ENCODE measurements at places on chromosomes 5 and 9. TPM values are rescaled to one million over a fixed set of nuclear protein-coding genes. Genes with fewer than 3 reads are reported as not detected.

Gene SSBP2
- total RNA-seq: 110 TPM

Gene HSPA4
- 55.4 TPM for total RNA-seq

Gene ZNF300
- total RNA-seq: 4.6 TPM

Gene PPIC
- 33.1 TPM for total RNA-seq

Gene IL7R
- total RNA-seq: 10.1 TPM

Gene CSF1R
- 24.1 TPM for total RNA-seq

Gene ARL14EPL
- not detected for total RNA-seq

Gene POU5F2
- total RNA-seq: 6.2 TPM

Gene RLN1
- total RNA-seq: 0.48 TPM

Gene TRPM6
- total RNA-seq: 0.80 TPM

Gene PNPLA7
- total RNA-seq: 17.7 TPM

Gene GPRIN1
- total RNA-seq: 1.2 TPM

DNA sequence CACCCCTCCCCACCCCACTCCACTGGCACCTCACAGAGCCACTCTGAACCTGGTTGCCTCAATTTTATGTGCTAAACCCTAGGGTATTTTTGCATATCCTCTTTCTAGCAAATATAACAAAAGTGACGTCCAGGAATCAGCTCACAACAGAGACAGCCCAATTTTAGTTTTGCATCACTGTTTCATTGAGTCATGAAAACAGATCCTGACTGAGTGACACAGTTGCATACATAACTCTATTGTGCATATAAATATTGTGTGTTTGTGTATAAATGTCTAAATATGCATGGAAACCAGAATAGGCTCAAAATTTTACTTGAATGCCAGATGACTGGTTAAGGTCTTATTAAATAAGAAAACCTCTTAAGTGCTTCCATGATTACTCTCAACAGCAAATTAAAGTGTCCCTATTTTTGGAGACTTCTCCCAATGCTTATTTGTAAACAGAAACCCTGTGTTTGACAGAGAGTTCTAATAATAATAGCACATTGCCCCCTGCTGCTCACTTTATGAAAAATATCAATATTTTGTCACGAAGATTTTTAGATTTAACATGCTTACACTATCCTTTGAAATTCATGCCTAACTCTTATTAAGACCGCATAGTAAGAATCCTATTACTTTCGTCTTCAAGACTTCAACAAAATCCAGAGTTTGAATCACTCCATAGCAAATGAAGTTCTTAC, 75.5 kb upstream of the PRRC1 start:
- no peak for DNase-seq

DNA sequence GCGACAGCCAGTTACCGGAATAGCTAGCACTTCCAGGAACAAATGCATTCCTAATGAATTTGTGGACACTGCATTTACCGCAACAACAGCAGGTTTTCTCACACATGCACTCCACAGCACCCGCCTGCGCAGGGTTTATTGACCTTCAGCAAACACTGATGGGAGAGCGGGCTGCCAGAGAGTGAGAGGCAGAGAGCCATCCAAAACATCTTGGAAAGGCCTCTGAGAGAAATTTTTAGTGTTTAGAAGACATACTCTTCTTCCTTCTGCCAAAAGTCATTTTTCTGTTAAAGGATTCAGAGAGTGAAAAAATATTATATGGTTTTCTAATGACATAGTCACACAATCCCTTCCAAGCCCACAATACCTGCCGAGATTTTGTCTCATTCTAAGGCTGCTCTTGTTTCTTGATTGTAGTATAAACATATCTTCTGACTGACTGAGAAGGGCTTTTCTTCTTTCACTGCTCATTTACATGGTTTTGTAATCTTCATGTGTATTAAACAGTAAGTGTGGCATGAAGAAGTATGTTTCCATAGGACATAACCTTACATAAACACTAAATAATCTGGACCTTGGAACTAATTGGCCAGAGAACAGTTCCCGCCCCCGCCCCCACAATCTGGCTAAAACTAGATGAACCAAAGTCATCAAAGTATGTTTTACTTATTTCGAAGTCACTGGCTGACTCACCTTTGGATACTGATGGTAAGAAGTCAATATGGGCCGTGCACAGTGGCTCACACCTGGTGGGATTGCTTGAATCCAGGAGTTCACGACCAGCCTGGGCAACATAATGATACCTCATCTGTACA, 432.5 kb upstream of the MEF2C start:
- DNase-seq: no peak

DNA sequence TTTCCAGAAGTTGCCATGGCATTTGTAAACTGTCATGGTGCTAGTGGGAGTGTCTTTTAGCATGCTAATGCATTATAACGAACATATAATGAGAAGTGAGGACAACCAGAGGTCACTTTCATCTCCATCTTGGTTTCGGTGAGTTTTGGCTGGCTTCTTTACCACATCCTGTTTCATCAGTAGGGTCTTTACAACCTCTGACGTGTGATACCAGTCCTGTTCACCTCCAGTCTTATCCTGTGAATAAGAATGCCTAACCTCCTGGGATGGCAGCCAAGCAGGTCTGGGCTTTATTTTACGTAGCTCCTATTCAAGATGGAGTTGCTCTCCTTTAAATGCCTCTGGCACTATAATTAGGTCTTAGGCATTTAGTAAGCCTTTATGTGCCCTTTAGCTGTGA, 20.4 kb upstream of the RFK start:
- no peak for DNase-seq

- DNase-seq: no peak
Measured at GRCh38 chr5:122999947-123000563, 36.5 kb downstream of the PPIC start.

GRCh38 chr5:6712577-6713273, 507 bp upstream of the TENT4A start:
- DNase-seq: peak; percentile 95

DNA sequence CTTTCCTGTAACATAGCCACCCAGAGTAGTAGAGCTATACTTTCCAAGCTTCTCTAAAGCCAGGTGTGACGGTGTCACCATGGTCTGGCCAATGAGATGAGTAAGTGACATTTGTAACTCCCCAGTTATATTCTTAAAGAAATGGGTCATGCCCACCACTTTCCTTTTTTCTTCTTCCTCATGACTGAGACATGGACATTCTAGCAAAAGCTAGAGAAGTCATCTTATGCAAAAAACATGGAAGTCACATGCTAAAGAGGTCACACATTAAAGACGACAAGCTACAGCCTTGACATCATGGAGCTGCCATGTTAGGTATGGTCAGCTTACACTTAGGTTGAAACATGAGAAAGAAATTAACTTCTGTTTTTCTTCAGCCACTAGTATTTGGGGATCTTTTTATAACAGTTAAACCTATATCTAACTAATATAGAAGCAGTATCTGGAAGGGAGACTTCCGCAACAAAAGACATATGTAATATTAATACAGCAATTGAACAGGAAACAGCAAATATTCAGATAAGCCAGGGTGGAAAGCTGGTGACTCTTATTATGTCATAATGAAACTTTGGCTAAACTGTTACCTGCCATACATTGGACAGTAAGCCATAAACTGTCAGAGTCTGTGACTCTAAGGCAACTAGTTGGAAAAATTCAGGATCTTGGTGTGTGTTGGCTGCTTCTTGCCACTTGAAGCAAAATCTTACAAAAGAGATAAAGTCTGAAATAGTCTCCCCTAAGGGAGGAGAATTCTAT, 54.7 kb upstream of the SNX2 start:
- DNase-seq: no peak

DNA sequence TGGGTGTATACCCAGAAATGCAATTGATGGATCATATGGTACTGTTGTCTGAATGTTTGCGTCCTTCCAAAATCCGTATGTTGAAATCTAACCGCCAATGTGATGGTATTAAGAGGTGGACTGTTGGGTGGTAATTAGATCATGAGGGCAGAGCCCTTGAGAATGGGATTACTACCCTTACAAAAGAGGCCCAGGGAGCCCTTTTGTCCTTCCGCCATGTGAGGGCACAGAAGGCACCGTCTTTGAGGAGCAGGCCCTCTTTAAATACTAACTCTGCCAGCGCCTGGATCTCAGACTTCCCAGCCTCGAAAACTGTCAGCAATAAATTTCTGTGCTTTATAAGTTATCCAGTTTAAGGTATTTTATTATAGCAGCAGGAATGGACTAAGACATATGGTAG, 156.0 kb upstream of the OTULINL start:
- no peak for DNase-seq

GRCh38 chr9:119986713-119987112, 593.3 kb downstream of the CDK5RAP2 start:
- no peak for DNase-seq

DNA sequence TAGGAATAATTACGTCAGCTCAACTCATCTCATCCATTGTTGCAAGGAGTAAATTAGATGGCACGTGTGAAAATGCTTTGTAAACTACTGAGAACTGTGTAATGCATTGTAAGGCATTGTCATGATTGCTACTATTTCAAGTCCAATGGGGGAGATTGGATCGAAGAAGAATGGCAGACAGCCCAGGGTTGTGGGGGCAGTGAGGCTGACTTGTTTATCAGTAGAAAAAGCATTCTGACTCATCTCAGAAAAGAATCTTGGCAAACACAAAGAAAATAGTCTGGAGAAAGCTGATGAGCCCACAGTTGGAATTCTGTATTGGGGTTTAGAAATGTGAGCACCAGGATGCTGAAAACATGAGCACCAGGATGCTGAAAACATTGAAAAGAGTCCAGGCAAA, 28.0 kb upstream of the DAP start:
- no peak for DNase-seq

DNA sequence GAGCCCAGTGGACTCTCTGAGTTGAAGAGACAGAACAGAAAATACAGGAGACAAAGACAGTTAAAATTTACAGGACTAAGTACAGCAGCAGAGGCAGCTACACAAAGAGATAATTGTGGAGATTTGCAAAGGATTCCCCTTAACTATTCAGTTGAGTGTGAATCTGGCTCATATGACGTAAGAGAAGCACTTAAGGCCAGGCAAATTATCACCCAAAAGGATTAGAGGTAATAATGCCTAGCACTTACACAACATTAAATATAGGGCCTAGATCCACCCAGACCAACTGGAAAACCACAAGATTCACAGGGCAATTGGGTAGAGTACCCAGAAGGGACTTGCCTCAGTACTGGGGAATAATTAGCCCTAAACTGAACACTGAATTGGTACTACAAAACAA, 41.3 kb downstream of the ADAMTS6 start:
- DNase-seq: no peak

DNA sequence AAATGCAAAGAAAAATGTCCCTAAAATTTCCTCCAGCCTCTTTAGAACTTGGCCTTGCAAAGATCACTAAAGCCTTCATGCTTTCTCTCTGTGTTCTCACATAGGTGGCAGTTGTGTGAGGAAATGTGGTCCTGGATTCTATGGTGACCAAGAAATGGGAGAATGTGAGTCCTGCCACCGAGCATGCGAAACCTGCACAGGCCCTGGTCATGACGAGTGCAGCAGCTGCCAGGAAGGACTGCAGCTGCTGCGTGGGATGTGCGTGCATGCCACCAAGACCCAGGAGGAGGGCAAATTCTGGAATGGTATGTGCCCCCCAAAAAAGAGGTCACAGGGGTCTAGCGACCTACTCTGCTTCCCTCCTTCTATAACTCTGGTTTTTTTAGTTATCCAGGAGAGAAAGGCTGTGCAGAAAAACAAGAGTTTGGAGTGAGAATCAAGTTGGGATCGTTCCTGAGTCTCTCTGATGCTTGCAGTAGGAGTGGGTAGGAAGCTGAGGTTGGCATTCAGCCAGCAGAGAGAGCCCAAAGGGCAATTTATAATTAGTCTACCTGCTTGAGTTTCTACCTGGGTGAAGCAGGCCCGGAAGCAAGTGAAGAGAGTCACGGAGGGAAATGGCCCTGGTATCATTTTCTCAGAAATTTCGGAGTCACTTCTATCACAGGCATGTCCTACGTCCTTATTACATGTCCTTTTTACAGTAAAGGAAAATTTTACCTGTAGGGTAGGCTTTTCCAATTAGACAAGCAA, 97.5 kb downstream of the RFK start:
- no peak for DNase-seq

- DNase-seq: no peak
Measured at GRCh38 chr9:36842560-36843530, 191.2 kb downstream of the PAX5 start.

- DNase-seq: no peak
Measured at GRCh38 chr5:146860213-146860893, 18.2 kb downstream of the PPP2R2B start.

GRCh38 chr9:133603135-133603927, 5.9 kb downstream of the FAM163B start:
- no peak for DNase-seq

DNA sequence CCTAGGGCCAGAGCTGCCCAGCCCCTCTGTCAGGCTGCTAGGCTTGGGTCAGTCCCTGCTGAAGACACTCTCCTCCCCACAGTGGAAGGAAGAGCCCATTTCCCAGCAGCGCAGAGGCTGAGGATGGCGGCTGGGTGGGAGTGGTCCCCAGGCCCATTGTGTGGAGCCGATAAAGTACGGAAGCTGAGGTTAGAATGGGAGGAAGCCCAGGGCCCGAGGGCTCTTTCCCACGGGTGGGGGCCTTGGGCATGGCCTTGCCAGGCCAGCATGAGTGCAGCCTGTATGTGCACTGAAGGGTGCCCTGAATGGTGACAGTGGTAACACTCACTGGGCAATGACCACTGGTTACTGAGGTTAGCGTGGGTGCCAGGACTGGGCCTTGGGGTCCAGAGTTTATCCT, 125.9 kb downstream of the RGS3 start:
- DNase-seq: no peak

GRCh38 chr9:42386477-42386876, 203.0 kb downstream of the SPATA31A6 start:
- no peak for DNase-seq

GRCh38 chr5:172466062-172466461, 11.7 kb upstream of the SH3PXD2B start:
- no peak for DNase-seq

DNA sequence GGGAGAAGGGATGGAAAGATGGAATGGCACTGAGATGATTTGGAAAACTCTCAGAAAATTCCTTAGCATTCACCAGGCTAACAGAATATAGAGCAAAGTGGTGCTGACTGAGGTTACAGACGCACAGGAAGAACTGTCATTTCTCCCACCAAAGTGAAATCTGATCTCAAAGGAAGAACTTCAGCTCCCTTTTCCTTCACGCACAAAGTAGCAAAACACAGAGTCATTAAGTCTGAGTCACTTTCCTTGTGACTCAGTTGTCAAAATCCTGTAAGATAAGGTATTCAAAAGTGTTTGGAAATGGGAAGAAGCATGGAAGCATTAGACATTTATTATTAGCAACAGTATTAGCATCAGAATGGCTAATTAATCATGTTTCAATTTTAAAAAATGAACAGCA, 11.7 kb downstream of the MPDZ start:
- no peak for DNase-seq

DNA sequence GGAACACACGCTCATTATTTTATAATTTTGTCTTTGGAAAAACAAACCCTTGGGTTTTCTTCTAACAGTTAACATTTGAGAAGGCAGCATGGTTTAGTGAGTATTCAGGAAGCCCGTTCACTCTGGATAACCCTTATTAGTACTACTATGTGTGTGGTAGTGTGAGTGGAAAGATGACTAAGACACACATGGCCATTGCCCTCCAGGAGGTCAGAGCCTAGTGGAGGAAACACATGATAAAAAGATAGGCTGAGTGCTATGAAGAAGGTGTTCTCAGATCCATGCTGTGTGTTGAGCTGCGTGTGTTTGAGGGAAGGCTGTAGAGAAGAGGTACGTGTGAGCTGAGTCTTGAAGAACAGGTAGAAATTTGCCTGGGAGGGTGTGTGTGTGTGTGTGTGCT, 8.4 kb downstream of the C5orf47 start:
- DNase-seq: no peak
